ENCODE measurements at places on chromosomes 6 and 20. TPM values are rescaled to one million over a fixed set of nuclear protein-coding genes. Genes with fewer than 3 reads are reported as not detected.

GRCh38 chr20:34579191-34579978 lies 20.9 kb downstream of the MAP1LC3A start:
- peak; percentile 67 for ATAC-seq

ZFAND3 gene
- 27.4 TPM for total RNA-seq

CFB gene
- total RNA-seq = 4.6 TPM

ACOT8 gene
- total RNA-seq = 26.6 TPM

GRCh38 chr6:83258517-83258916 lies 65.4 kb downstream of the RWDD2A start:
- ATAC-seq = no peak

TAGAP gene
- total RNA-seq = 0.50 TPM

HS3ST5 gene
- total RNA-seq = 1.6 TPM

DNA sequence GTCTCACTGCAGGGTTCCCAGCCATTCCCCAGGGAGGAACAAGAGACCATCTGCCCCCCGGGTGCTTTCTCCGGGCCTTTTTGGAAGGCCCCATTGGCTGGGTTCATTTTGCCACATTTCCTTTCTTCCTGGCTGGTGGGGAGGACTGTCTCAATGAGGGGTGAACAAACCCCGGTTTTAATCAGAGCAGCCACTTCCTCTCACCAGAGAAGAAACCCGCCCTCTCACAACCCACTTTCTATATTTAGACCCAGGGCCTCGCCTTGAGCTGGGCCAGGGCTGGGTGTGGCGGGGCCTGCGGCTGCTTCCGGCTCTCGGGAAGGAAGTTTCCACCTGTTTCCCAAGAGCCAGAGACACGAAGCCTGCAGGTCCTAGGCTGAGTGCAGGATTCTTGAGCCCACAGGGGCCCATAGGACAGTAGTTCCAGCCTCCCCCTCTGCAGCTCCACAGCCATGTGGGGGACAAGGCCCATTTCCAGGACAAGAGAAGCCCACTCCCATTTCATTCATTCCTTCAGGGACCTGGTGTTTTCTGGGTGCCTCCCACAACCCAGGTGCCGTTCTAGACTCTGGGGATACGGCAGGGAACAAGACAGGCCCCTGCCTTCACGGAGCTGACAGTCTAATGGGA lies 41.8 kb downstream of the RBM38 start:
- ATAC-seq = no peak

DNA sequence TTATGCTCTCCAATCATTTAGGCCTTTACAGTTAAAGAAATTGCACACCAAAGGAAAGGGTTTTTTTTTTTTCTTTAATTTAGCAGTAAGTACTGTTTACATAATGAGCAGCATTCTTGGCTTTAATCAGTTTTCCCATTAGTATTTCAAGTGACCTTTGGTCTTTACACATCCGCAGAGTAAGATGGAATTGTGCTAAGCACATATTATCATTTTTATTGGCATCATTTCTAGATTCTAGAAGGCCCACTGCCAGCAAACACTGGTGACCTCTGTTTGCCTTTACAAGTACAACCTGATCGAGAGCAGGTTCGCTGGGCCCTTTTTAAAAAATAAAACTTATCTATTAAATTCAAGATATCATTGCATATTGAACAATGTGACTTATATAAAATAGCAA lies 104.3 kb downstream of the ADGRG6 start:
- no peak for ATAC-seq

KIAA1755 gene
- 0.18 TPM for total RNA-seq

CALHM4 gene
- total RNA-seq = 0.24 TPM

- no peak for ATAC-seq
These were observed 481.3 kb upstream of the CITED2 start for GRCh38 chr6:139855671-139856311.
